ENCODE measurements at places on chromosomes 4 and X. TPM values are rescaled to one million over a fixed set of nuclear protein-coding genes. Genes with fewer than 3 reads are reported as not detected.
A peak's percentile ranks its signal among the peaks of the same experiment; 100 is the strongest.

DNA sequence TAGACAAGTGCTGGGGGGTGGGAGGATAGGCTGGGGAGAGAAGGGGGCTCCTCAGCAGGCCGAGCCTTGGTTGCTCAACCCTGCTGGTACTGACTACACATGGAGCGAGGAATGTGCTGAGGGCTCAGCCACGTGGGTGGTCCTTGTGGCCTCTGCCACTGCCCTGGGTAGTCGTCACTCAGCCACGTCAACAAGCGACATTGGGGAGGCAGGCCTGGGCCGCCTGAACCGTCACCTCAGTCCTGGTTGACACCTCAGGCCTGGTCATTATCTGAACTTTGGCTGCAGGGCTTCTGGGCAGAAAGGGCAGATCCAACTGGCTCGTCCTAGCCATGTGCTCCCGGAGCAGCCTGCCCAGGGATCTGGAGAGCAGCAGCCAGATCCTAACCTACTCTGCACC is 62.7 kb upstream of the GDPD2 start:
- no peak for DNase-seq

- DNase-seq = no peak
These were observed 1.4 kb downstream of the HELT start for GRCh38 chr4:185019456-185020292.

The SAGE1 gene
- not detected for total RNA-seq

DNA sequence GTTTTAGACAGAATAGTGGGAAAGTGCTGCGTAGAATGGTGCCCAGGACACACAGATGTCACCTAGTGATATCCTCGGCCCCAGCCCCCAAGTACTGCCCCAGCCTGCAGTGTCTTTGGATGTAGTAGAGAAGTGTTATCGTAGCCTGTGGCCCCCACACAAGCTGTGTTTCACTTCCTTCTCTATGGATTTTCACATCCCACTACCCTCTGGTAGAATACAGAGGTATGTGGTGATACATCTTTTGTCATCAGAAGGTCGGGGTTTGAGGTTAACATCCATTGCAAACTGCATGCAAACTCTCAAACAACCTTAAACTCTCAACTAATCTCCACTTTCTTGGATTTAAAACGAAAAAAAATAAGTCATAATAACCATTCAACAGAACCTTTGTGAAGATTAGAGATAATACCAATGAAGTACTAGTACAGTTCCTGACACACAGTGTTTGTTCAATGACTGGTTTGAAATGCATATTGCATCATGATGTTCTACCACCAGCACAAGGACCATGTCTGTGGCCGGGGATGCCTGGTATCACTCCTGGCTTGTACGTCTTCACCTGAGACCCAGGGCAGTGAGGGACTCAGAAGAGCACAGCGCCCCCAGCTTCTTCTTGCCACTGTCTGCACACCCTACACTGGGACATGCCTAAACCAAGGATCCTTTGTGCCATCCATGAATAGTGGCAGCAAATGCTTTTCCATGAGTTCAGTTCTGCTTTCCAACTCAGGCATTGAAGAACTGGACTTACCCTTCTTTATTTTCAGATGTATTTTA is 267.3 kb downstream of the DCTD start:
- peak; percentile 33 for DNase-seq

DNA sequence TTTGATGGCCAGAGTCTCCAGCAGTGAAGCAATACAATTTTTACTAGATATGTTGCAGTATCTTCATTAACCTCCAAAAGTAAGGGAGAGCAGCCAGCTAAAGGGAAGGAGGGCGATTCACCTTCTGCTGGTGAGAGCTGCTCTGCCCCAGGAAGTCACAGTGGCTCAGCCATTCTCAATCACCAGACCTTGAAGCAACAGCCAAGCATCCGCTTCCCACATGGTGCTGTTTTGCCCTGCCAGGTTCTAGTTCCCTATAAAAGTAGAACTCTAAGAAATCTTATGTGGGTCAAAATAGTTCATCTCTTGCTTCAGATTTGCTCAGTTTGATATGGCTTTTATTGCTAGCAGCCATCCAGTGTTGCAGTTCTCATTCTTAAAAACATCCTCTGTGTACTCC is 166.8 kb downstream of the STIM2 start:
- no peak for DNase-seq

The GPC4 gene
- total RNA-seq = 17.7 TPM
